ENCODE measurements at places on chromosomes 5 and 9.

DNA sequence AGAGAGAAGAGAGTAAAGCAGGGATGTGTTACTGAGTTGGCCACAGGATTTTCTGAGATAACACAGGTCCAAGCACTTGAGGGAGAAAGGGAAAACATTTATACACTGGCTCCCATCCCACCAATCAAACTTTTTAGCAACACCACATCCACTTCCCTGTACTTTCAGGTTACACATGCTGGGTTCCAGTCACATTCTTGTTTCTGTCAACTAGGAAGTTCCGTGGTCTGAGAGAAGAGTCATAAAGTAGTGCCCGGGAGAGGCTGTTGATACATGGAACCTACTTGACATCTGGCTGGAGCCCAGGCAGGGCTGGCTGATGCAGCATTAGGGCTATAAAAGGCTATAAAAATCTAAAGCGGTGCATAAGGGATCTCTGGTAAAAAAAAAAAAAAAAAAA is 473.9 kb upstream of the COX7C start:
- DNase-seq = no peak

GRCh38 chr9:125970340-125970739 is 223.2 kb downstream of the PBX3 start:
- no peak for DNase-seq

GRCh38 chr5:43985411-43985810 is 382.4 kb downstream of the NNT start:
- DNase-seq = no peak

DNA sequence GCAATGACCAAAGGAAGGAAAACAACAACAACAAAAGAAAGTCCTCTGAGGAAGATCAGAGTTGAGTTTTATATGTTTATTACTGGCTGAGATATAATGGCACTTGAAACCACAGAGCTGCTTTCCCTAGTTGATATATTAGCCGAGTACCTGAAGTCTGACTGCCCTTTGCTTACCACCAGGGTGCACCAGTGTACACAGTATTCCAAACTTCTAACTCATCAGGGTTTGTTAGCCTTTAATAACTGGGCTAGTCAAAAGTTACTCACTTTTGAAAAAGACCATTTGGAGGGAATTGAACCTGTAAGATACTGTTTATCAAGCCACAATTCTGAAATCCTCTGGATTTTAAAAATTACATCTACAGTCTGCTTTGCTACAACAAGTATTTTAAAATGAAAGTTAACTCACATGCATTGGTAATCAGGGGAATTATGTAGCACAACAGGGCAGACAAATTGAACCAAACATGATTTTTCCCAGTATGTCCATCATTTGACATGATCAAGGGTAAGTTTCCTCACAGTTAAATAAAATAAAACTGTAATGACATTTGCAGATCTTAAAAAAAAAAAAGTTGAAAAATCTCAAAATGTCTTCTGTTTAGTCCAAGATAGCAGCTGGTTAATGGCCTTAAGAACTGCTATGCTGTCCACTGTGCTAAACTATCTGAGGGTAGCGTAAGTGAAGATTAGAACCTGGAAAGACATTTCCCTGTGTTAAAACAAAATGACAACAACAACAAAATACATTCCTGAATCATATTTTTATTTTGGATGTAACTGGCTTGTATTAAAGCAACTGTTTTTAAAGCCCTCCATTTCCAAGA is 57.3 kb upstream of the C6 start:
- peak; percentile 58 for DNase-seq

- no peak for DNase-seq
Observed at GRCh38 chr5:90542827-90543519, 13.6 kb upstream of the LYSMD3 start.

- no peak for DNase-seq
Observed at GRCh38 chr9:101787891-101788290, 49.4 kb upstream of the GRIN3A start.

DNA sequence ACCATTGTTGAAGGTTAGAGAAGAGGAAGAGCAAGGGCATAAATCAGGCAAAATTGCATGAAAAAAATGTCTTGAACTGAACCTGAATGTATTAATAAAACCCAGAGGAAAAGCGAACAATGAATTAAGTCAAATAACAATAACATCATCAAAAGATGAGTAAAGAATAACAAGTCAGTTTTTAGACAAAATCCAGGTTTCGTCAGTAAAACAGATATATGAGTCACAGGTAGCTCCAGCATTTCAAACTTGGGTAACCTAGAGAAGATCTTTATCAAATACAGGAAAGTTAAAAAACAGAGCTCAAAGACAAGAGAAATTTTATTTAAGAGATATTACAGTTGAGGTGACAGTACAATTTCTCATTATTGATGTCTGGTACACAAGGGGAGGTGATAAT is 332.4 kb downstream of the EFNA5 start:
- DNase-seq = no peak

DNA sequence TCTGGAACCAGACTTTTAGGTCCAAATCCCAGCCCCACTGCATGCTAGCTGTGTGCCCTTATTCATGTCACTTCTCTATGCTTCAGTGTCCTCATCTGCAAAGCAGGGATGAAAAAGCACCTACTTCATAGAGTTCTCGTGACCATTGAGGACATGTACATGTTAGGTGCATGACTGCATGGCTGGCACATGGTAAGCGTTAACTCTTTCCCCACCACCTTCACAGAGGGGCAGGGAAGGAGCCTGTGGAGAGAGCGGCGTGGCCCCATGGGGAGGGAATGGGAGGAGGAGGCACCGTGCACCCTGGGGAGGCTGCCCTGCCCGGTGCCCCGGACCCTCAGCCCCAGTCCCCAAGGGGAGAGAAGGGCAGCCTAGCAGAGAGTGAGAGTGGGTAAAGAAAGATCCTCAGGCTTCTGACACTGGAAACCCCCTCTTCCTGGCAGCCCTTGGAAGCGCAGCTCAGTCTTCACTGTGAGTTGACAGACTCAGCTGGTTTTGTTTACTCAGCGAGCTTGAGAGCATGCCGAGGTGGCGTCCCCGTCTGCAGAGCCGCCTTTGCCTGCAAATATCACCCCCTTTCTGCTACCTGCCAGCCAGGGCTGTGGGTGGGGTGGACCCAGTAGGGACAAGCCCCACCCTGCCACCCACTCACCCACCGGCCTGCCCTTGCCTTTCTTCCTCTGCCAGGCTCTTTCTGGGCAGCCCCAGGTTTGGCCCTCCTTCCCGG is 10.6 kb upstream of the ANGPTL2 start:
- peak; percentile 37 for DNase-seq

DNA sequence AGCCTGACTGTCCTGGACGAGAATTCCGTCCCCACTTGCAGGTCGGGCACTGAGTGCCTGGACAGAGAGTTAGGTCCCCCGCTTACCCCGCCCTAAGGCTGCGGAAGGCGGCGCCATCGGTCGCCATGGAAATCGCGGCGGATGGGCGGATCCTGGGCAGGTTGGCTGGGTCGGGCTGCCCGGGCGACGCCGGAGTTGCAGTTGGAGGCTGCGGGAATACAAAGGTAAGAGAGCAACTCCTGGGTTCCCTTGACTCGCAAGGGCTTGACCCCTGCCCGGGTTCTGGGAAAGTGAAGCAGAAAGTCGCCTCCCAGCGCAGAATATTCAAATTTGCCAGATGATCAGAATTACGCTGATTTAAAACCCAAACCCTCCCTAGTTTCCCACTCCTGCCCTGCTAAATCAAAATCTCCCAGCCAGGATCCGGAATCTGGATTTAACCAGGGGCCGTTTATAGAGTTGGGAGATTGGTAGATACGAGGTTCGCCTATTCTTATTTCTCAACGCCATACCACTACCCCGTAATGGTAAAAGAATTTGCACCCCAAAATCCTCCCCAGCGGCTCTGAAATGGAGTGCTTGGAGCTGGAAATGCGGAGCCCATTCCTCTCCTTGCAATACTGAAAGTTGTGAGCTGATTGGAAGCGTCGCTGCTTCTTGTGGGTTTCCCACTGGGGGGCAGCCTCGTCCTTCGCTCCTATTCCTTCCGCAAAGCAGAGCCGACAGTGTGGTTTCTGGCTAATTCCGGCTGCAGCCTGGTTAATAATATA is 156.4 kb upstream of the RASEF start:
- DNase-seq = peak; percentile 83

GRCh38 chr9:121949364-121949763 is 143.7 kb downstream of the TTLL11 start:
- DNase-seq = no peak

Data from kidney (tissue), 22 donors.